ENCODE measurements at places on chromosomes 3 and 15.
A peak's percentile ranks its signal among the peaks of the same experiment; 100 is the strongest.

GRCh38 chr15:82900511-82901060 lies 51.9 kb downstream of the HOMER2 start:
- DNase-seq = no peak

- DNase-seq = no peak
These were observed 56.0 kb upstream of the ATP2B2 start for GRCh38 chr3:10561162-10561945.

- no peak for DNase-seq
These were observed 5.7 kb downstream of the PCCB start for GRCh38 chr3:136255672-136256406.

GRCh38 chr3:172569128-172570008 lies 46.1 kb upstream of the TNFSF10 start:
- no peak for DNase-seq

- no peak for DNase-seq
These were observed 168.2 kb upstream of the RARB start for GRCh38 chr3:25259871-25260270.

- no peak for DNase-seq
These were observed 39.7 kb downstream of the FGF12 start for GRCh38 chr3:192687488-192688152.

DNA sequence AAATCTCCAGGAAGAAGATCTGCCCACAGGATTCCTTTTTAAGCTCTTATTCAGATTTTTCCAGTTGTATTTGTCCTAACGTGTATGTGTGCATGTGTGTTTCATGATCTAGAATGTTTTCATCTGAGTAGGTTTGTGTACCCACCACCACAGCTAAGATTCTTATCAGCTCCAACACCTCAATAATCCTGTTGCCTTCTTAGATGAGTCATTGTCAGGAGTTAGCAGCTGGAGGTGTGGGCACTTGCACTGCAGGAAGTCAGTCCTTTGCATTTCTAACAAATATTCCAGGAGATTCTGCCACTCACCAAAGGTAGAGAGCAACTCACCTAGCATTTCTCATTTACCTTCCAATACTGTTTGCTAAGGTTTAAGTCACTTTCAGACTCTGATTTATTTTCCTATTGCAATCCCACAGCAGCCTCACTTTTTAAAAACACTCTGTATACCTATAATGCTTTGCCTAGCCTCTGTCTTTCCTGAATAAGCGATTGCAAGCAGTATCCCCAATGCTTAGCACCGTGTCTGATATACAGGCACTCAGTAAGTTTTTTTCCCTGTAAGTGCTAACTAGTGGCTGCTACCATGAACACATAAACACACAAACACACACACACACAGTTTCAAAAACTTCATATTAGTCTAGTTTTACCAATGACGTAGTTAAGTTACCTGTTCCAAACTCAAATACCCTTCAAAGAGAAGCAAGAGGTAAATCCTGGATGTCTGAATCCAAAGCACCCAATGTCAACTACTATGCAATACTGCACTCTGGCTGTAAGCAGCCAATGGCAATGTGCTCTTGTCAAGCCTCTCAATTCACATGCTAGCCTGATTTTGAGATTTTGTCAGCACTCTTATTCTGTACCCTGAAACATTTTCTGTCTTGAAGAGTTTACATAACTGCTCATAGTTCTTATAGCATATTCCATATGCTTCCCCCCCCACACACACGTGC lies 713.5 kb upstream of the LMCD1 start:
- no peak for DNase-seq

DNA sequence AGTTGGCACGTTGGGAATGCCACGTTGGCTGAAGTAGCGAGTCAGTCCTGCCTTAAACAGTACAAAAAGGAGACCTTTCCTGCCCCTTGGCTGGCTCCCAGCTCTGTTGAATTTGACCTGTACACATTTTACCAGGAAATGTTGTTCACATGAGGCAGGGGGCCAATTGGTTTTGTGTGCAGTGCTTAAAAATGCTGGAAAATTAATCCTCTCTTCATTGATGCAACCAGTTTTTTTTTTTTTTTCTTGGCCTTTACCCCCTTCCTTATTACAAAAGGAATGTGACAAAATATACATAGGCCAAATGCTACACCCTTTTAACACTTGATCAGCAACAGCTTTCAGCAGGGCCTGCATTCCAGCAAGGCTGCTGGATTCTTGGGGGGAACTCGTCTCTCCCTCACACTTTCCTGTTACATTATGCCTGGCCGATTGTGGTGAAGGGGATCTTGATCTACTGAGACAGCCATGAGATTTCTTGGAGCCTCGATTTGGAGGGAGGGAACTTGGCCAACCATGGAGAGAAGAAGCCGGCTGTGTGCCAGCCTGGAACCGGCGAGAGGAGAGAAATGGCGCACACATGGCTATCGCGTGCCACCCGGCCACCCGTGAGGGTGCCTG lies 93.1 kb downstream of the DNASE1L3 start:
- DNase-seq = no peak

DNA sequence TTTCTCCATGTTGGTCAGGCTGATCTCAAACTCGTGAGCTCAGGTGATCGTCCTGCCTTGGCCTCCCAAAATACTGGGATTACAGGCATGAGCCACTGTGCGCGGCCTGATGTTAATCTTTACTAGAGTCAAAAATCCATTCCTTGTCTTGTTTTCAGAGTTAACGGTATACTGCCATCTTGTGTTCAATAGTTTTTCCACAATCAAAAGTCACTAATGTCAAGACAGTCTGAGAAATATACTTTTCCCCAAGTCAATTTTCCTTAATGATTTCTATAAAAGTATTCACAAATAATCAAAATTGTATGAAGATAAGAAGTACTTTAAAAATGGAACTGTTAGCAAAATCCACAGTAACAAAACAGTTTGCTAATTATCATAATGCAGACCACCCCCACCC lies 8.5 kb downstream of the CRBN start:
- peak; percentile 77 for DNase-seq

DNA sequence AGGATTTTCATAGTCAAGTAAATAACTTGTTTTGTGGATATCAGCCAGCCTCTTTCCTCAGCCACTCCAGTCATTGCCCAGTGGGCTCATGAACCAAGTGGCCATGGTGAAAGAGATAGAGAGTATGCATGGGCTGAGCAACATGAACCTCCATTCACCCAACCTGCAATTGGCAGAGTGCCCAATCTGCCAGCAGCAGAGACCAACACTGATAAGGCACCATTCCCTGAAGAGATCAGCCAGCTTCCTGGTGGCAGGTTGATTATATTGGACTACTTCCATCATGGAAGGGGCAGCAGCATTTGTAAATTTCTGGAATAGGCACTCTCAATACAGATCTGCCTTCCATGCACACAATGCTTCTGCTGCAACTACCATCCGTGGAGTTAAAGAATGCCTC lies 10.3 kb upstream of the MCF2L2 start:
- DNase-seq = peak; percentile 62

DNA sequence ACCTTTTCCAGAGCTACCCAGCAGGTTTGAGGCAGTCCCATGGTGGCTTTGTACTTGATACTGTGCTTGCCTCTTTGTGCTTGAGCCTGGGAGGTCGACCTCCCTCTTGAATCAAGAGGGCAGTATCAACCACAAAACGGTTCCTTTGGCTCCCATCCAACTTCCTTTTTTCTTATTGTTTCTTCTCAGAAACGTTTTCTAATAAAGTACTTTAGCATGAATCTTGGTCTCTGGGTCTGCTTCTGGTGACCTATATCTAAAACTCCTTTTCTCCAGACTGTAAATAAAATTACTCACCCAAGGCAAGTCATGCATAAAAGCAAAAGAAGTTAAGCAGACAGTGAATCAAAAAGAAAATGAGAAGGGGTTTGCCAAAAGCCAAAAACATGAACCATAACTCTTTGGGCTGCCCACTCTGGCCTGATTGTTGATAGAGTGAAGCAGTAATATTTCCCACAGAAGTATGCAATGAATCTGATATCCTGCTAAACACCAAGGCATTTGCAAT lies 112.2 kb upstream of the SLC4A7 start:
- DNase-seq = peak; percentile 77

GRCh38 chr3:178022599-178022998 lies 513.6 kb upstream of the KCNMB2 start:
- no peak for DNase-seq

- no peak for DNase-seq
These were observed 160.5 kb upstream of the NR2E3 start for GRCh38 chr15:71649894-71650293.

DNA sequence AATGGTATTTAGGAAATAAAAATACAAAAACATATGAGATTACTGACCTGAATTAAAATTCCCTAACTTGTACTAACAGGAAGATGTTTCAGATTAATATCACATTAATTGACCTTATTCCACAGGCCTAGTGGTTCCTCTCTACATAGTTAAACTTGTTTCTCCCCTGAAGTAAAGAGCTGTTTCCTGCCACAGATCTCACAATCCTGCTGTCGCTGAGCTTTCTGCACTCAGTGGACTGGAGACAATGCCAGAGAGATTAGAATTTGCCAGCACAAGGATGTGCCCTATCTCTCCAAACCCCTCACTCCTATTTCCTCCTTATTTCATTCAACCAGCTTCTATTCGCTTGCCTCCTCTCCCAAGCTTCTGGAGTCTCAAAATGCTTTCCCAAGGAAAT lies 130.6 kb downstream of the CTNNB1 start:
- DNase-seq = no peak

- DNase-seq = no peak
These were observed 14.3 kb upstream of the FBXL22 start for GRCh38 chr15:63582718-63583426.

- DNase-seq = no peak
These were observed 11.4 kb downstream of the FHIT start for GRCh38 chr3:61239871-61240270.

DNA sequence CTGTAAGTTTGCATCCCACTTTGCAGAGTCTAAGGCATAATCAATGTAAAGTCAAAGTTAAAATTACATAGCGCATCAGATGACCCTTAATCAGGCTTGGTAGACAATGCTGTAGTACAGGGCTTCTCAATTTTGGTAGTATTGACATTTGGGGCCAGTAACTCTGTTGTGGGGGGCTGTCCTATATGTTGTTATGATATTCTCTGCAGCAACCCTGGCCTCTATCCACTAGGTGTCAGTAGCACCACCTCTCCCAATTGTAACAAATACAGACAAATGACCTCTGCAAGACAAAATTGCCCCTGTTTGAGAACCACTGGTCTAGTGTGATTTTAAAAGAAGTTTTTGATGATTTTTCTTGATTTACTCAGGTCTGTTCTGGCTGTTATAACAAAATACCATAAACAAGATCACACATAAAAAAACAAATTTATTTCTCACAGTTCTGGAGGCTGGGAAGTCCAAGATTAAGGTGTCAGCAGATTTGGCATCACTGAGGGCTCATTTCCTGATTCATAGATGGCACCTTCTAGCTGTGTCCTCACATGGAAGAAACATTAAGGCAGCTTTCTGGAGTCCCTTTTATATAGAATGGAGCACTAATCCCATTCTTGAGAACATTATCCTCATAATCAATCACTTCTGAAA lies 37.6 kb upstream of the SLC9A9 start:
- DNase-seq = peak; percentile 83

DNA sequence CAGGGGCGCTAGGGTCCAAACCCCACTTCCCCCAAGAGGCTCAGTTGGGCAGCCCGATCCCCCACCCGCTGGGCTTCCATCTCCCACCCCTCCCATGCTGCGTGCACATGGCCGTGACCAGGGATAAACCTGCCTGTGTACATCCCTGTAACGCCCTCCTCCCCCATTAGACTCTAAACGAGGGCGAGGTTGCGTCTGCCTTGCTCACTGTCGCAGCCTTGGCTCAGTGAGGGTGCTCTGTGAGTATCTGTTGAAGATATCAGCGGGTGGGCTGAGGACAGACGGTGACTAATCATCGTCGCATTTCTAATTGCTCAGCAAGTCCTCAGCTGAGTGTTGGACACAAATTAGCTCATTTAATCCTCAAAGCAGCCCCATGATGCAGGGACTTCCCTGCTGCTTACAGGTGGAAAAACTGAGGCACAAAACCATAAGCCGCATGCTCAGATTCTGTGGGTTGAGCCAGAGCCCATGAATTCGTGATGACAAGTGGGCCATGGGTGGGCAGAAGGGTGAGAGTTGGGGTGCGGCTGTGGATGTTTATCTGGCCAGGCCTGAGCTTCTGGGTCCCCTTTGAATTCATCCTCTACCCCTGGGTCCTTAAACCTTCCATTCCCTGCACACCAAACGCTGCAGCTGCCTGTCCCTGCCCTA lies 26.0 kb downstream of the FBLN2 start:
- peak; percentile 94 for DNase-seq

- DNase-seq = no peak
These were observed 260.9 kb downstream of the TIGIT start for GRCh38 chr3:114554731-114555130.

- DNase-seq = no peak
These were observed 23.3 kb downstream of the TGFBR2 start for GRCh38 chr3:30629746-30630145.

- no peak for DNase-seq
These were observed 9.8 kb downstream of the CCR4 start for GRCh38 chr3:32961189-32961715.

DNA sequence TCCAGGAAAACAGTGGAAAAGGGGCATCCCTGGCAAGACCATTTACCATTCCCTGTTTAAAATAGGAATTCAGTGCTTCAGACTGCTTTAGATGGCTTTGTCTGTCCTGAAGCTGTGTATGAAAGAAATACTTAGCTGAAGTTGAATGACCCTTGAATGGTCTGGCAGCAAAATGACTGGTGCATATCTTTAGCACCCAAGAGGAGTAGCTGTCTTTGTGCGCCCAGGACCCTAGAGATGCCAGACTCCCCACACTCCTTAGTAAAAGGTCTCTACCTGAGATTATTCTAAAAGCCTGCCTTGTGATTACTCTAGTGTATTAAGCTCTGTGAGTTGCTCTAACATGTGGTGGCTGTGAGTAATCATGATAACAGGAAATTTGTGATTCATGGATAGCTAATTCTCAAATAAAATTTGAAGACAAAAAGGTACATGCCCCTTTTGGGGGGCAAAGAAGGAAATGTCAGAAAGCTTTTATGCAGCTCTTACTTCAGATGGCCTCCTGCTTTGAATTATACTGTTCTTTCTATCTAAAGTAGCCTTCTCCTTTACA lies 3.2 kb downstream of the MAPKBP1 start:
- DNase-seq = no peak

DNA sequence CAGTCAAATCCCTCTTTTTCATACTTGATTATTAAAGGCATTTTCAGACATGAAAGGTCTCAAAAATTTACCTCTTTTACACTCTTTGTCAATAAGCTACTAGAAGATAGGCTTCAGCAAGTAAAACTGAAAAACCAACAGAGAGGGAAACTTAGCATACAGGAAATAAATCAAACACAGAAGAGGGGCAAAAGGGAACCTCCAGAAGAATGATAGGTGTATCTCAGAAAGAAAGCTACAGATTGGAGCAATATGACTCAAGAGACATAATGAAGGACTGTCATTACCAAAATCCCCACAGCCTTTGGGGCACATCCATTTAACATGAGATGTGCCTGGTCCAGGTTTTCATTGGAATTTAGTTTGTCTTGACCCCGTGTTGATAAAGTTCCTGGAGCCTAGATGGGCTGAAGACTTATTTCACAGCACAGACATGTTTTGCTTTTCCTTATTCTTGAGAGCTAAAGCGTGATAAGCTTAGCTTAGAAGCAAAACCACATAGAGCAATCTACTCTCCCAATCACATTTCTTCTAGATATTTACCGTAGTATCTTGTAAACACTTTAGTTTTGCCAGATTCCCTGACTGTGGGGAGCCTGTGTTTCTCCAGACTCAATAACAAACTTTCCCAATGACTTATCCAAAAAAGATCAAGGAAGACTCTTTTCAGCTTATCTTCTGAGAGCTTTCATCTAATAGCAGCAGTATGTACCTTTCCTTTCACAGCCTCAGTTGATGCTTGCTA lies 11.7 kb downstream of the LRRFIP2 start:
- DNase-seq = no peak
